Lung microvascular endothelial cell (primary cell): ENCODE measurements at places on chromosomes 7 and 10. TPM values are rescaled to one million over a fixed set of nuclear protein-coding genes. Genes with fewer than 3 reads are reported as not detected.

The UTF1 gene
- not detected in 2 replicates for total RNA-seq

The PNLIPRP1 gene
- total RNA-seq, result not detected in 2 replicates

The APBB1IP gene
- under 0.01 TPM in 1 of 2 replicates, not detected in the other for total RNA-seq

The DMBT1 gene
- total RNA-seq, result not detected in 2 replicates

The CCDC146 gene
- total RNA-seq, result 0.65 and 0.79 TPM in 2 replicates

The RBM20 gene
- total RNA-seq, result 0.22 and 2.0 TPM in 2 replicates

The PTF1A gene
- total RNA-seq, result not detected in 2 replicates

GRCh38 chr7:22061775-22062174, 116.1 kb upstream of the CDCA7L start:
- DNase-seq, result no peak

DNA sequence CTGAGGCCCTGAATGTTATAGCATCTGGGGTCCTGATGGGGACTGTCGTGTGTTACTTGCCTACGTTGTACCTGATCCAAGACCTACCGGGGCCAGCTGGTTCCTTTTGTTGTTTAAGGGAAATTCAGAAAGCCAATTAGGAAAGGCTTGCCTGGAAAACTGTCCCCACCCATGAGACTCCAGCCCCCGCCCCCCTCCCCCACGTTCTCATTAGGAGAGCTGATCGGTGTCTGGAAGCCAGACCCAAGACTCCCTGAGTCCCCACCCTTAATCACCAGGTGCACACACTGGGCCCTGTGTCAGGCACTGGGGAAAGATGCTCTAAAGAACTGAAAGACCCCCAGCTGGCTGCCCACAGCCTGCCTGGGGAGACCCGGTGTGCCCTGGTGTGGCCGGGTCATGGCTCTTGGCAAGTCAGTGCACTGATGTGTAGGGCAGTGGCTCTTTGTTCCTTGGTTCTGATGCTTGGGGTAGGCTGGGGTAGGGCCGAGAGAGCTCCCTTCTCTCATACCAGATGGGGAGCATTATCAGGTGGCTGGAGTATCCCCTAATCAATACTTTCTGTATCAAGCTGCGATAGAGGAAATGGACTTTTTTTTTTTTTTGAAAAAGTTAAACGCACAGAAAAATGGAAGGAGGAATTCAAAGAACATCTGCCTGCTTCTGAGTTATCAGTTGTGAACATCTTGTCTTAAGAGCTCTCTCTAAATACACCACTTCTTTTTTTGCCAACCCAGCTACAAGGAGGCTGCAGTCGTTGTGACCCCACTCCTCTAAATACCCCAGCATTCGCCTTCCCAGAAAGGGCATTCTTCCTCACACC, 16.9 kb downstream of the TSPAN15 start:
- peak; percentile 49 for DNase-seq

- DNase-seq, result no peak
These were observed 223.4 kb downstream of the BMPER start for GRCh38 chr7:34128762-34129161.

DNA sequence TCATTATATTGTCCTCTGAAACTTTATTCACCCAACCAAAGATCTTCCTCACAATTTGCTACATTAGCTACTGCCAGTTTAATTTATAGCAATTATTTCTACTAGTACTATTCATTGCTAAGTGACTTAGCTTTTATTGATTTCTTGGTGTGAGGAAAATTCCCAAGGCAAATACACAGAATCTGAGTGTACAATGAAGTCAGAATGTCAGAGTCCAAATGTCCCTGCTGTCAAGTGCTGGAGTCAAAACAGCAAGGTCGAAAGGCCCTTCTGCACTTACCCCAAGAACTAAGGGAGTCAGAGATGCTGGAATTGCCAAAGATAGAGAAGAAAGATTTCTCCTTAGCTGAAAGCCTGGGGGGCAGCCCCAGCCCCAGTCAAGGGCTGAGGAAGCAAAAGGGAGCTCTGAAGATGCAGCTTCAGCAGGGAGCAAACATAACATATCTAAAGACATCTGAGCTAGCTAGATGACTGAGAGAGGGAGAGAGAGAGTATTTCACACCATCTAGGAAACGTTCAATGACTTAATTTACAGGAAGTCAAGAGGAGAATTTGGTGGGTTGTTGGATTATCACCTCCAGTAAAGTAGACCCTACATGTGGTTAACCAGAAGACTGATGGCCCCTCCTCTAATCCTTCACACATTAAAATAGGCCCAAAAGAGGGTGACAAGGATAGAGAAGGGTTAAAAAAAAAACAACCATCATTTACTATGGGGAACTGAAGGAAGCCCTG, 36.6 kb upstream of the SAMD8 start:
- no peak for DNase-seq

DNA sequence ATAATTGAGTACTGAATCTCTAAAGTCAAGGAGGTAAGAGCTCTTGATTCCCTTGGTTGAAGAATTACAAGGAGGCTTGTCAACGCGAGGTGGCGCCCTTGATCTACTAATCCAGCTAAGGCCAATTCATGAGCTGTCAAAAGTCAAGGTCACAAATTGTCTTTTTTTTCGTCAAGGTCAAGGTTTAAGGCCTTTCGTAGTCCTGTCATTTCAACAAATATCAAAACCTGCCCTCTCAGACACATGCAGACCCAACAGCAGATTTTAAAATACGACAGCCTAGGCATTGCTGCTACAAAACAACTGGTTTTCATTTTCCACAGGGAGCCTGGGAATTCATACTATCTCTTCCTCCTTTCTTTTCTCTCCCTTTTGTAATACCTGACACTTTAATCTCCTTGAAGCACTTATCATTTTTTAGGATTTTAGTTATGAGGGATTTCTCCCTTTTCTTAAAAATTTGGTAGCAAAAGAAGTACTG, 3.6 kb downstream of the HOXA13 start:
- peak; percentile 81 for DNase-seq

GRCh38 chr10:118635674-118636402, 40.4 kb upstream of the PRLHR start:
- DNase-seq, result no peak

DNA sequence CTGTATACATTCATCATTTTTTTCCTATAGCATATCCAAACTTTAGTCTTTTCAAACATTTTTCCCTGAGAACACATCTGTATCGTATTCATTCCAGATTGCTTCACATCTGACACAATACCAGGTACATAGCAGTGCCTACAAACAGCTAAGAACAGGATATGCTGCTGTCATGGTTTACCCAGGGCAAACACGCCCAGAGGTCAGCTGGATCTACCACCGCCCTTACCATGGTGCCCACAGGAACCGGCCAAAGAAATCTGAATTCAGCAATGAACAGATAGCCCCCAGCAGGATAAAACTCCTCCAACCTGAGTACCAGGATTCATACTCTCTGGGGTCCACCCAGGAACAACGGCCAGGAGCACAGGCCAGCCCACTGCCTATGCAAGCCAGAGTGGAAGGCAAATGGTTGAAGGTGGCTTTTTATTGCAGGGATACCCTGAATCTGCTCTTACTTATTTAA, 43.0 kb downstream of the TNS3 start:
- DNase-seq, result no peak

- no peak for DNase-seq
These were observed 134.7 kb downstream of the MGMT start for GRCh38 chr10:129601737-129602136.

- no peak for DNase-seq
These were observed 22.1 kb upstream of the CAPZA2 start for GRCh38 chr7:116840256-116840655.

- DNase-seq, result no peak
These were observed 49.0 kb downstream of the FOXL3 start for GRCh38 chr7:339062-339342.

DNA sequence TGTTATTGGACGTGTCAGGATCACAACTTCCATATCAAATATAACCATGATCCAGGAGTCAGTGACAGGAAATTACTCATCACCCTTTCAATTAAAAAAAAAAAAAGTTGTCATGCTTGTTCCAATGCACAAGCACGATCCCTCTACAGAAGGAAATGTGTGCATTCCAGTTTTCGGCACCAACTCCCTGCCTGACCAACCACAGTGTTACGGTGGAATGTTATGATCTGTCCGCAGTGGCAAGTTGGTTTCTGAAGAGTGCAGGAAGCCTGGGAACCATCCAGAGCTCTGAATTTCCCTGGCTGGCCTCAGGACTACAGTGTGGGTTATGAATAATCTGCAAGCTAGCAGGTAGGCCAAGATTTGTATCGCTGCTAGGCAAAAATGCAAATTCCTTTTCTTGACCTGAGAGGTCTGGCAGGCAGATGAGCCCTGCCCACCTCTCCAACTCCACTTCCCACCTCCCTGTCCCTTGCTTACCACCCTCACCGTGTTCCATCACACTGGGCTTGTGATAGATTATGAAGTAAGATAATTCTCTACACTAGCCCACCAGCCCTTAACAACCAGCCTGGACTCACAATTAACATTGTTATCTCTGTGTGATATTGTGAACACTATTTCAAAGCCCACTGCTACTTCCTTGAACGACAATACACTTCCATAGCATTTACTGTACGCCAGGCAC, 20.4 kb downstream of the FRMPD2 start:
- peak; percentile 94 for DNase-seq
